ENCODE measurements at places on chromosomes 3 and 15.

- no peak for DNase-seq
Measured at GRCh38 chr15:82742134-82742533, 32.5 kb upstream of the AP3B2 start.

DNA sequence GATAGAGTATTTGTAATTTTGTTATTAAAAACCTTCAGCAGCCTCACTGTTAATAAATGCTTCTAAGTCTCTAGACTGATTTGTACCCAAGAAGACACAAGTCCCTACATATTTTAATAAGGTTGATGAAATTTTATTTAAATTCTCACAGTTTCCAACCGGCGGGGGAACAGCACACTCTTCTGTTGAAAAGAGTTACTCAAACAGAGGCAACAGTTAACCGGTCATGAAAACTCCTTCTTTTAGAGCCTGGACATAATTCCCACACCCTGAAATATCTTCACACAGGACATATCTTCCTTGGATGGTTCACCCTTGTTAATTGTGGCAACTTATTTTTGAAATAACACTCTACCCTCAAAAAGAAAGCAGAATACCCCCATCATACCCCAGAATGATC is 278.8 kb downstream of the FOXP1 start:
- DNase-seq: no peak

- DNase-seq: no peak
Measured at GRCh38 chr3:39210078-39210477, 17.7 kb upstream of the XIRP1 start.

- DNase-seq: no peak
Measured at GRCh38 chr15:75738014-75738646, 25.5 kb upstream of the CSPG4 start.

DNA sequence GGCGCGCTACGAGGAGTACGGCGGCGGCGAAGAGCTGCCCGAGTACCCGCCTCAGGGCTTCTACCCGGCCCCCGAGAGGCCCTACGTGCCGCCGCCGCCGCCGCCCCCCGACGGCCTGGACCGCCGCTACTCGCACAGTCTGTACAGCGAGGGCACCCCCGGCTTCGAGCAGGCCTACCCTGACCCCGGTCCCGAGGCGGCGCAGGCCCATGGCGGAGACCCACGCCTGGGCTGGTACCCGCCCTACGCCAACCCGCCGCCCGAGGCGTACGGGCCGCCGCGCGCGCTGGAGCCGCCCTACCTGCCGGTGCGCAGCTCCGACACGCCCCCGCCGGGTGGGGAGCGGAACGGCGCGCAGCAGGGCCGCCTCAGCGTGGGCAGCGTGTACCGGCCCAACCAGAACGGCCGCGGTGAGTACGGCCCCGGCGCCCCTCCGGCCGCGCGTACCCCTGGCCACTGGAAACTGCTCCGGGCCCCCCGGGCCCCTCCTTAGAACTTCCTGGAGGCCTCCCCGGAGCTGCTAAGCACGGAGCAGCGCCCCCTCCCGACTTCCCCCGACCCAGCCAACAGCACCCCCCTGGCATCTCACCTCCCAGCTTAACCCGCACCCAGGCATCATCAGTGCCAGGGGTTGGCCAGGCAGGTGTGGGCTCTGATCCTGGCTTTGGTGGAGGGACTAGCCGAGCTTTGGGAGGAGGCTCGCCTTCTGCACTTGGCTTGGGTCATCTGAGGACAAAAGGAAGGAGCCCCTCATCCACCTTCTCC is 1.4 kb downstream of the LOXL1 start:
- DNase-seq: peak; percentile 58

- no peak for DNase-seq
Measured at GRCh38 chr3:196320137-196320536, 2.1 kb upstream of the DYNLT2B start.

GRCh38 chr15:77944002-77944867 is 133.3 kb downstream of the TBC1D2B start:
- peak; percentile 4 for DNase-seq

Measured in activated T-helper 1 cell treated with anti-CD3 and anti-CD28 coated beads, Interleukin-2, amount 50 U/mL, for 16 hours (primary cell).